Urinary bladder (tissue), 4 donors: ENCODE measurements at places on chromosomes 5 and 9. TPM values are rescaled to one million over a fixed set of nuclear protein-coding genes. Genes with fewer than 3 reads are reported as not detected.

Gene SPATA9
- total RNA-seq: 2.1 TPM

Gene ITK
- 1.1 TPM for total RNA-seq

Gene RNF208
- total RNA-seq: not detected

Gene ATOSB
- total RNA-seq: 6.0 TPM

Gene COL27A1
- total RNA-seq: 21.5 TPM

Gene BTNL8
- total RNA-seq: not detected

Gene ABO
- 1.4 TPM for total RNA-seq

Gene SLCO6A1
- not detected for total RNA-seq

Gene PCDHGA5
- 7.0 TPM for total RNA-seq

Gene KLF9
- total RNA-seq: 15.4 TPM

Gene ANKRD20A1
- total RNA-seq: 1.6 TPM

Gene PDE4D
- 253 TPM for total RNA-seq

Gene NR5A1
- total RNA-seq: not detected
